ENCODE measurements at places on chromosomes 3 and 15.

DNA sequence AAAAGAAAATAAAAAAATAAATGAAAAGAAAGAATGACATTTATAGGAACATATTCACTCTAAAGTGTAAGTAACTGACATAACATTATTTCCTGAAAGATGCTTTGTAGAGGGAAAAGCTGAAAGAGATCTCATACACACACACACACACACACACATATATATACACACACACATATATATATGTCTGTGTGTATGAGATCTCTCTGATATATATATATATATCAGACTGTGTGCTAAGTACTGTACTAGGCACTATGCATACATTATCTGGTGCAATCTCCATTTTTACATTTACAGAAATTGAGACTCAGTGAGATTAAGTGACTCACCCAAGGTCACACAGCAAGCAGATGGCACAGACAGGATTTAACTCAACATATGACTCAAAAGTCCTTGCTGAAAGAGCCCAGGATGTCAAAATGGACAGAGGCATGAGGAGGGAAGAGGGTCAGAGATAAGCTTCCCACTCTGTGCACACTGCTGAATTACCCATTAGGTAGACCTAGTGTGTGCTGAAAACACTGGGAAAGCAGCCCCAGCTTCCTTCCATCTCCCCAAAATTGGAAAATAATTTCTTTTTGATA, 15.0 kb downstream of the BHLHE40 start:
- DNase-seq: no peak

GRCh38 chr3:65351753-65352152, 664.0 kb upstream of the ADAMTS9 start:
- no peak for DNase-seq

DNA sequence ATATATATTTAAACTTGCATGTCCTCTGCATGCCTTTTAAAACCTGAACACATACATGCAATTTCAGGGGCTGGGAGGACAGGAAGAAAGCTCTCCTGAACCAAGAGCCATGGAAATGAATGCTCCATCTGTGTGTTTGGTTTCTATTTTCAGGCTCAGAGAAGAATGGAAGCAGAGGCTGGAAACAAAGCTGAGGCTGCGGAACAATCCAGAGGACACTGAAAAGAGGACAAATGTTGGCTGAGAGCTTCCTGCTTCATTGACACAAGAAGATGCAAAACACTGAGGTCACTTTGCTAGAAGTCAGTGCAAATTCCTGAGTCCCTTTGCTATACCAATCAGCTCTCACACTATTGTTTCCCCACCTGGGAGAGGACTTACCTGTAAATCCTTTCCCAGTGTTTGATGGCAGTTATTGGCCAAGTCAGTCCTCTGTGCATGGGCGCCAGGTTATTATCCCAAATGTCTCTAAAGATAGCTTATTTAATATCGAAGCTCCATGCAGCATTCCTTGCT, 12.7 kb downstream of the FAM240A start:
- no peak for DNase-seq

DNA sequence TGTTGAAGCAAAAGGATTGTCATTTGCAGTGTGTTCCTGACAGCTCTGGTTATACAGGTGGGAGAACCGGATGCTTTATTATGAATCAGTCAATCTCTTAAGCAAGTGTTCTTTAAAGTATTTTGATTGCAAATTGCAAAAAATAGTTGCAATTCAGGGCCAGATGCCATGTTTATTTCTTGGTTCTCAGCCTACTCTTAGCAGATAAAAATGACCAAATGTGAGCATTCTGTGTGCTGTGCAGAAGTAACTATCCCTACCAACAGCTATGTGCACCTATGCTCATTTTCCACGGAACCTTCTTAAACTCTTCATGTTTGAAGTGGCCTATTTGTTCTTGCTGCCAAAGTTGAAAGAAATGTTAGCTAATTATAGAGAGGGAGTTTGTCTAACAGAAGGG, 262.3 kb upstream of the RASGRP1 start:
- DNase-seq: no peak

DNA sequence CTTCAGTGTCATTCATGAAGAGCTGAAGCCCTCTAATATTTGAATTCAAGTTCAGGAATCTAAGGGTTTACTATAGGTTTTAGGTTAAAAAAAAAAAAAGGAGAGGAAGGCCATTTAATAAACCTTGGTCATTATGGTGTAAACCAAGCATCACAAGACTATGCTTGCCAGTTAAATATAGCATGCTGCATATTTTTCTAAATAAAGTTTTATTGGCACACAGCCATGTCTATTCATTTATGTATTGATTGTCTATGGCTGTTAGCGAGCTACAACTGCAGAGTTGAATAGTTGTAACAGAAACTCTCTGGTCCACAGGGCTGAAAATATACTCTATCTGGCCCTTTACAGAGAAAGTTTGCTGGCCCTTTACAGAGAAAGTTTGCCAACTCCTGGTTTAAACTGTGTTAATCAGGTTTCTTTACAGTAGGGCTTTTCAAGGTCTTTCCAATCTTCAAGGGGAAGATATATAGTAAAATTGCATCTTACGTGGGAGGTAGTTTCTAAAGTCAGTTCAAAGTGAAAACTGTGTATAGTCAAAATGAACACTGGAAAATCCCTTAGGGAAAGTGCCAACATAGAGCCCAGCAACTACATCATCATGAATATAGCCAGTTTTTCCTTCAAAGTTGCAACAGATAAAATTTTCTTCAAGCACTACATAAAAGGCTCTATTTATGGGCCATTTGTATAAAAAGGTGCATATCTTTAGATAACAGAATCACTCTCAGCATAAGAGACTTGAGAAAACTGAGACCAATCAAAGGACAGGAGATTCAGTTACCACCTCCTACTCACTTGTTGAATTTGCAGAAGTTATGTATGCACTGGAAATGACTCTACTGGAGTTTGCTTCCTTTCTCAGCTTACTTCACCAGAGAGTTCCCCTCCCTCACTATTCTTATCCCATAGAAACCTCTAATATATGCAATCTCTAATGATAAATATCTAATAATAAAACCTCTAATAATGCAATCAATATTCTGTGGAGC, 49.7 kb upstream of the FRMD4B start:
- no peak for DNase-seq

DNA sequence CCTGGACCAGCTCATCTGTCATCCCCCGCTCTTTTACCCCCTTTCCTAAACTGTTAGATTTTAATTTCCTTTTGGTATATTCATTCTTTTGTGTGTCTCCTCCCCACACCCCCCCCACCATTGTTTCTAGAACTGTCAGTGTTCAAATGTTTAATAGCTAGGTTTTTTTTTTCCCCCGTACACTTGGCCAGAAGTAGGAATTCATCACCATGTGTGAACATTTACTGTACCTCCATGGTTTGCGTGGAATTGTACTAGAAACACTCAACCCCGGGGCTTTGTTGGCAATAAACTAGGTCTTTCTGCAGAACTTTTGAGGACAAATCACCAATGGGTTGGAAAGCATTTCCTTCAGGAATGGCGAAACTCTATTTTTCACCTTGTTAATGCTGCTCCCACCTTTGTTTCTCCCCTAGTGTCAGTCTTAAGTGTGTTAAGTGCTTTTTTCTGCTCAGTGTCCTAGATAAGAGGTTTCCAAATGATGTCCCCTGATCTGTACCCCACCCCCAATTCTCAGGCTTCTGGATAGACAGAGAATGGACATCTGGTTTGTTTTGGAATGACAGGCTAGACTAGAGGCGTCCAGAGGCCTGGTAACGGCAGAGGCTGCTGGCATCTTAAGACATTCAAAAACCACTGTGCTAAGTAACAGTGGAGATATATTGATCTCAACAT, 76.8 kb downstream of the SMAD3 start:
- DNase-seq: no peak

GRCh38 chr15:80434926-80435720, 30.9 kb downstream of the ARNT2 start:
- DNase-seq: no peak

GRCh38 chr3:12444582-12445471, 39.5 kb upstream of the TSEN2 start:
- no peak for DNase-seq

DNA sequence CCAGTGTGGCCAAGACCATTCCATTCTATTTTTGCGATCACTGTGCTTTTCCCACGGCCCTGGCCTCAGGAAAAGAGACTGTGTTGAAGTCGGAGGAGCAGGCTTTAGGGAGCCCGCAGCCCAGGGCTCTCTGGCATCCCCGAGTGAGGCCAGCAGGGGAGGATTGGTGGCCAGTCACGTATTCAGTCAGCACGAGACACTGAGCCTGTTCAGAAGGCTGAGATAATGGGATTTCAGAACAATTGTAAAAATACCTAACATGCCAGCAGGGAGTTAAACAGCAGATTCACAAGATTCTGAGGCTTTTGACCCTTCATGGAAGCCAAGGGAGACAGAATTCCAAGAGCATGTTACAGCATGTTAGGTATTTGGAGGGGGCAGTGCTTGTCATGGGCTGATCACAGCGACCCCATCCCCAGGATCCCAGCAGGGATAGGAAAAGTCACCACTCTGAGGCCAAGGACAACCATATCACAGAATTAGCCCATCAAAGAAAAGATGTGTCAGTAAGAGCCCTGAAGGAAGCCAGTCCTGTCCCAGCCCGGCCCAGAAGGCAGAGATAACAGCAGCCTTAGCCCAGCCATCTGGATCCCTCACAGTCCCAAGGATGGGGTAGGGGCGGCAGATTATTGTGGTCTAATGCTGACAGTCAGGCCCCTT, 40.6 kb downstream of the AMOTL2 start:
- DNase-seq: no peak

GRCh38 chr15:36294359-36294758, 285.1 kb upstream of the CDIN1 start:
- DNase-seq: no peak

DNA sequence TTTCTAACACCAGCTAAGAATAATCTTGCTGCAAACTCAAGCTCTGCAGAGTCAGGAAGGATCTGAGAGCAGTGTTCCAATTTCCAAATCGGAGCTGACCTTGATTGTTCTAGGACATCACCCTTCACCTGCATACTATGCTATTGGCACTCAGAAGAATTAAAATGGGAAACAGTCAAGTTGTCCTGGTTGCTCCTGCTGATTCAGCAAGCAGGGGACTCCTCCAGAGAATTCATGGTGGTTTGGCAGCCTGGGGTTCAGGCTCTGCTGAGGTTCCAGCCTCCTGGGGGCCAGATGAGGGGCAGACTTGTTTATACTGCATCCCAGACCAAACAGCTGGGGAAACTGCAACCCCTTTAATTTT, 213.7 kb upstream of the ADAMTS9 start:
- DNase-seq: no peak

- DNase-seq: no peak
Measured at GRCh38 chr15:78244893-78245292, 10.5 kb upstream of the ACSBG1 start.

DNA sequence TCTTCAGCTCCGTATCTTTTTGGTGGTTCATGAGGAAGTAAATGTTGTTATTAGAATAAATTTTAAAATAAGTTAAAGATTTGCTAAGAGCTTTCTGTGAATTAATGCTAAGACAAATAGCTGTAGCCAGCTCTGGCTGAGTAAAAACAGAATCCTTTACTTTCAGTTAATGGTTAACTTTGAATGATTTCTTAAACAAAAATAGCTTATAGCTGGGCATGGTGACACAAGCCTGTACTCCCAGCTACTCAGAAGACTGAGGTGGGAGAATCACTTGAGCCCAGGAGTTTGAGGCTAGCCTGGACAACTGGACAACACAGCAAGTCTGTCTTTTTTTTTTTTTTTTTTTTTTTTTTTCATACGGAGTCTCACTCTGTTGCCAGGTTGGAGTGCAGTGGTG, 25.0 kb downstream of the TCAIM start:
- no peak for DNase-seq

DNA sequence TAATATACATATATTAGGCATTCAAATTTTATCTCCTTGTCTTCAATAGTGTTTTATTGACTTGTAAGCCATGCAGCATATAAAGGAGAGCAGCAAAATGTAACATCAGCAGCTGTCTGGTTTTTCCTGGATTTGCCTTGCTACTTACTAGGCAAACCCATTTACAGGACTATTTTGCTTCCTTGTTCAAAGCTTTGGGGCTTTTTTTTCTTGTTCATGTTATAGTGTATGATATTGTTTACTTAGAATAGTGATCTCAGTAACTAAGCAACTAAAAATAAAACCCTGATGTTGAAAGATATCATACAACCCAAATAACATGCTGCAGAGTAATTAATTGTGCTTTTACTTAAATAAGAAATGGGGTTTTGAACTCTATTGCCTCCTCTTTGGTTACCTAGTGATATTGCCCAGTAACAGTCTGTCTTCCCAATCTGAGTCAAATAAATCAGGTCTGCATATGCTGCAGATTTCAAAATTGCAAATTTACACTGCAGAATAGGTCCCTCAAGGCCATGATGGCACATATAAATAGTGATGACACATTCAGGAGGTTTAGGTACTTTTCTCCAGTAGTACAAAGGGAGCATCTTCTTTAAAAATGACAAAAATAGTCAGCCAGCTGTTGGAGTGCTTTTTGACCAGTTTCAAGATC, 578.1 kb upstream of the NECTIN3 start:
- DNase-seq: no peak

DNA sequence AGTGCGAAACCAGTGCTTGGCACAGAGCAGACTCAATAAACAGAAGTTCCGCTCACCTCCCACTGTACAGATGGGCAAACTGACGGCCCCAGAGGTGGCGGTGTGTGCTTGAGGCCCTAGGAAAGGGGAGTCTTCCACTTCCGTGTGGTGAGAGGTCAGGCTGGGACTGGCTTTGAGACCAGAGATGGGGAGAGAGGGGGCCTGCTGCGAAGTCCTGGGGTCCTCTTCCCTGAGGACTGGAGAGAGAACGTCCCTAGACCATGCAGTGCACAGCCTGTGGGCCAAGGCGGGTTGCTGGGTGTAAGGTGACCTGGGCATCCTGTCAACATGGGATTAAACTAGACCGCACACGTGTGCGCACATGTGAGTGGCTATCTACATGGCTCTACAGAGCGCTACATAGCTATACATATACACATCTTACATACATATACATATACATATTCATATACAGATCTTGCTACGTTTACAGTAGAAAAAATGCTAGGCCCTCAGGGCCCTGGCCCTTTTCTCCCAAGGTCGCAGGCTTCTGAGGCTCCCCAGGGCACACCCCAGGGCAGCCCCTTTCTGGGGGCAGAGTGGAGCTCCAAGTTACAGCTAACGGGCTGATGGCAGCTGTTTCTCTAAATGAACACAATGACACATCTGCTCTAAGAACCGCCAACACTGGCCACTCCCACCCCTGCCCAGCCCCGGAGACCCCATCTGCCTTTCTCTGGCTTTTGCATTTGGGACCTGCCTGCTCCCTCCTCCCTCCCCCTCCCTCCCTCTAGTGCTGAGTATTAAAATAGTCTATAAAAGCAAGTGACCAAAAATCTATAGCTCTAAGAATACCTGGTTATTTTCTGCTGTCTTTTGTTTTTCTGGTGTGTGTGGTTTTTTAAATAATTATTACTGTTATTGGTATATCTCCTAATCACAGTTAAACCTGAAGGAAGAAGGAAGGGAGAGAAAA, 47.0 kb downstream of the HCN4 start:
- no peak for DNase-seq

- no peak for DNase-seq
Measured at GRCh38 chr3:4721511-4721911, 228.4 kb downstream of the ITPR1 start.

GRCh38 chr3:101685870-101686307, 629 bp downstream of the RPL24 start:
- no peak for DNase-seq

GRCh38 chr15:67880651-67881182, 40.9 kb upstream of the RNU6-1 start:
- no peak for DNase-seq
